Mesothelial cell of epicardium (in vitro differentiated cells): ENCODE measurements at places on chromosomes 11 and 22. TPM values are rescaled to one million over a fixed set of nuclear protein-coding genes. Genes with fewer than 3 reads are reported as not detected.

GRCh38 chr11:128882451-128882850 lies 8.7 kb upstream of the KCNJ5 start:
- no peak for DNase-seq

- DNase-seq: no peak
Measured at GRCh38 chr11:76742902-76743301, 40.3 kb upstream of the TSKU start.

DNA sequence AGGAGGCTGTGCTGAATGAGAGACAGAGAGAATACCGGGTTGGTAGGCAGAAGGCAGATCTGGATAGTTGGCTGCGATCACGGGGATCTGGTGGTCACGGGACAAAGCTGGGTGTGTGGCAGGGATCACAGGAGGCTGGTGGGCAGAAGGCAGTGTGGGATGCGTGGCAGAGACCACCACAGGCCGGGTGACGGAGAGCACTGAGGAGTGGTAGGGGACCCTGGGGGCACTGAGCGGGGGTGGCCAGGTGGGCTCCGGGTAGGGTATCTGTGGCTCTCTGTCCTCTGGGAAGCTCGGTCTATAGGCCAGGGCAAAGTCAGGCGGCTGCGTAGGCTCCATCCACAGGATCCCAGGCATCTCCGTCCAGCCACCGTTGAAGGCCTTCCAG lies 1.4 kb downstream of the CD248 start:
- DNase-seq: no peak

TTC36 gene
- total RNA-seq: 1.1 TPM in 3 replicates

- DNase-seq: no peak
Measured at GRCh38 chr22:46936378-46936903, 174.0 kb downstream of the TBC1D22A start.

- no peak for DNase-seq
Measured at GRCh38 chr11:92720385-92720784, 249.1 kb upstream of the MTNR1B start.

GRCh38 chr22:26170112-26170492 lies 840 bp downstream of the SEZ6L start:
- DNase-seq: no peak

DNA sequence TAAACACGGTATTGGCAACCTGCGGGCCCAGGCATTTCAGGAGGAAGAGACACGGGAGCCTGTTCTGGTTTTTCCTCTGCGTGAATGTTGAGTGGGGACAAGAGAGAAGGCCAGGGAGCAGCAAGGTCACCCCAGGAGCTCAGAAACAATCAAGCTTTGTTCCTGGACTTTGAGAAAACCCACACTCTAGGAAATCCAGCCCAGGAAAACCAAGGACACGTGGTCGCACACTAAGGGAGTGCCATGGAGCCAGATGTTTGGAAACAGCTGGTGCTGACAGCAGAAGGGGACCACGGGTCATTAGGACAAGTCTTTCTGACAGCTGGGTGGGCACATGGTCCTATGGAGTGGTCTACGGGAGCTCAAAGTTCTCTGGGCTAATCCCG lies 44.1 kb downstream of the MYH9 start:
- DNase-seq: no peak

OR10A2 gene
- not detected in 3 replicates for total RNA-seq

MTCH2 gene
- 53.5 to 59.1 TPM (median 54.4 TPM) in 3 replicates for total RNA-seq

DNA sequence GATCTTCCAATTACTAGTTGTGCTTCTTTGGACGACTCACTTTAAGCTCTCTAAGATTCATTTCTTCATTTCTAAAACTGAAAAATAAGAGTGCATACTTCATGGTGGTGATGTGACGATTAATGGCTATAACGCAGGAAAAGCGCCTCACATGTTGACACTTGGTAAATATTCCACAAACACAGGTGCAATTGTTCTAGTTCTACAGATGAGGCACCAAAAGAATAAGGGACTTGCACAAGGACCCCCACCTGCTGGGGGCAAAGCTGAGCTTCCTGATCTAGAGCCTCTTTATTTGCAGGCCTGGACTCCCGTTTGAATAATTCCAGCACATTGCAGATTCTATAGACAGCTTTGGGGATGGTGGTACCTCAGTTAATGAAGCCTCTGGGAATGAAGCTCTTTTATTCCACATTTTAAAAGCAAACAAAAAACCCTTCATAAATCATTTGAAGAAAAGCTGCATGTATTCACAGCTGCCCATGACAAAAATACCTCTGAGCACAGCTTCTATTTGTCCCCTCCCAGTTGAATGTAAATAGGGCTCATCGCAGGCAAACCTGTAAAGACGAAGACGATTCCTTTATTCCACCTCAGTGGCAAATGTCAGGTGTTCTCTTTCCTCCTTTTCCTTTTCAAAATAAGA lies 14.9 kb upstream of the CADM1 start:
- no peak for DNase-seq

- peak; percentile 44 for DNase-seq
Measured at GRCh38 chr11:111977146-111978027, 40.2 kb downstream of the DIXDC1 start.

DNA sequence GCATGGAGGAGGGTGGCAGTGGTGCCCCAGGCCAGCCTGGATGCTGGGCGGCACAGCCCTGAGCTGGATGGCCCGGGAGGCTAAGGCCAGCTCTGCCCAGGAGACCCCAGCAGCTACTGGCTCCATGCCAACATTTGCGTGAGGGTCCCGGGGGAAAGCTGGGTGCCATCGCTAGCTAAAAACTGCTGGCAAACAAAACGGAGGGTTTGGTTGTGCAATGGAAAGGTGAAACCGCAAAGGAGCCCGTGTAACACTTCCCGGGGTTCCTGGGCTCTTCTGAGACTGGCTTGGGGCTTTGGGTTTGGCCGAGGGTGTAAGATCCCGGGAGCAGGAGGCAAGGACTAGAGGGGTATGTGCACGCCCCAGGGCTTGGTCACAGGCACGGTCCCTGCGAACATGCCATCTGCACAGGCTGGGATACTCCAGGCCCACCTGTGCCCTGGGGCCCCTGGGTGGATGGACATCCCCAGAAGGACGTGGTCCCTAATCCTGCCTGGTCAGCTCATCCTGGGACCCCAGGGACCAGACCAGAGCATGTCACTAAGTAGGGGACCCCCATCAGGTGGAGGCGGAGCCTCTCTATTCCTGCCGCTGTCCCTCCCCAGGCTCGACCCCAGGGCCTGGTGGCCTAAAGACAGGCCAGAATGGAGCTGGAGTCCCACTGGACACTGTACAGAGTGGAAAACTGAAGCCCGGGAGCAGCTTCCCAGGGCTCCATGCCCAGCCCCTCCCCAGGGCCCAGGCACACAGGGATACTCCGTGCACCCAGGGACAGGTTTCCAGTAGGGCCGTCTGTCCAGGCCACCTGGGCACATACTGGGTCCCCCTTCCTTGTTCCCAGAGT lies 44.6 kb downstream of the IGF2 start:
- no peak for DNase-seq

OMP gene
- total RNA-seq: 0.80 to 1.5 TPM (median 1.4 TPM) in 3 replicates

DNA sequence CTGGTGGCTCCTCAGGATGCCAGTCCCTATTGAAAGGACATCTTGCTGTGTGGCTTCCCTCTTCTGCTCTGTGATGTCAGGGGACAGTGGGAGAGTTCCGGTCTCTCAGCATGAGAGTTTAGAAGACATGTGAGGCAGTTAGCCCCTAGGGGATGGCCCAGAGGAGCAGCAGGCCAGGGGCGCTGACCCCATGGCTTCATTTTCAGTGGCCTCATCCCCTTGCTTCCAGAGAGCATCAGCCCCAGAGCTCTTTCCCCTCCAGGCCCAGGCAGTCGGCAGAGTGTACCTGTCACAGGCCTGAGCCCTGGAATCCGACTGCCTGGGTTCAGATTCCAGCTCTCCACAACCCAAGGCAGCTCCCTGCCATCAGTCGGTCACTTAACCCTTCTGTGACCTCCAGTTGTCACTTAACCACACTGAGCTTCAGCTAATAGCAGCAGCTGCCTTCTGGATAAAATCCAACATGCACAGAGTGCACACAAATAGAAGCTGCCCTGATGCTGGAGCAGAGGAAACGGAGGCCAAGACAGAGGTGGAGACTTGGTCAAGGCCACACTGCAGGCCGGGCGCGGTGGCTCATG lies 14.1 kb upstream of the LRRC10B start:
- no peak for DNase-seq

DNA sequence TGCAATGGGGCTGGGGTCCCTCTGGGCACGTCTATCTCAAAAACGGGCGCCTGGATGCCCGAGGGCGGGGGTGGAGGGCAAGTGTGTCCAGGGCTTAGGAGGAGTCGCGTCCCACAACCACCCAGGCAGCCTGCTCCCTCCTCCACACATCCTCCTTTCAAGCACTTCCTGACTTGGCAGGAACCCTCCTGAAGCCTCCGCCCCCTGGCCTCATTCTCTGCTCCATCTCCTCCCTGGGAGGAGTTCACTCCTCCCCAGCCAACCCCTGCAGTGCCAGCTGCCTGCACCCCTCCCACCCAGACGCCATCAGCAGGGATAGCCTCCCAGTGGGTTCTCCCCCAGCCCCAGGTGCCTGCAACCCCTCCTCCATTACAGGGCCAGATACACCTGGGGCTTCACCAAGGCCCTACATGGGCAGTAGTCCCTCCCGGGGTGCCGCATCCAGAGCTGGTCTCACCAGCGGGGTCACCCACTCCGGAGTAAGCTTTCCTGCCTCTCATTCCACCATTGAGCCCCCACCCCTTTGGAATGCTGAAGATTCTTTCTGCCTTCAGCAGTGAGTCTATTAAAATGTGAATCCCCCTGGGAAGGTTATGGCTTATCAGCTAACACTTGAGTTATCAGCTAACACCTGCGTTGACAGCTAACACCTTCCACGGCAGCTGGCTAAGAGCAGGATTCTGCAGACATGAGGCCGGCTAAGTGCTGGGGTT lies 24.4 kb downstream of the RTN4R start:
- peak; percentile 63 for DNase-seq

DNA sequence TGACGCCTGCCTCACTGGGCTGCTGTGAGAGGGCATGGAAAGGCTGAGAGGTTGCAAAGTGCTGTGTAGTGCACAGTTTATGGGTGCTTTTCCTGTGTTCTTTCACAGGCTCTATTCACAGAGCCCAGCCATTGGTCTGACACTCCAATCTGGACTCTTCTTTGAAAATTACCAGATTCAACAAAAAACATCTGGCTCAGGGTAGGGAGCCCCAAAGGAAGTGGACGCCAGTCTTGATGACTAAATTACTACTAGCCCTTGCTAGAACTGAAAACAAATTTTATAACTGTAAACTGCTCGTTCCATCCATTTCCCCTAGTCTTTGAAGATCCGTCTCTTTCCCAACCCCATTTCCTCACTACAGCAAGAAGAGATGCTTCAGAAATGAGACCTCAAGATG lies 178.6 kb downstream of the TENM4 start:
- DNase-seq: no peak

DNA sequence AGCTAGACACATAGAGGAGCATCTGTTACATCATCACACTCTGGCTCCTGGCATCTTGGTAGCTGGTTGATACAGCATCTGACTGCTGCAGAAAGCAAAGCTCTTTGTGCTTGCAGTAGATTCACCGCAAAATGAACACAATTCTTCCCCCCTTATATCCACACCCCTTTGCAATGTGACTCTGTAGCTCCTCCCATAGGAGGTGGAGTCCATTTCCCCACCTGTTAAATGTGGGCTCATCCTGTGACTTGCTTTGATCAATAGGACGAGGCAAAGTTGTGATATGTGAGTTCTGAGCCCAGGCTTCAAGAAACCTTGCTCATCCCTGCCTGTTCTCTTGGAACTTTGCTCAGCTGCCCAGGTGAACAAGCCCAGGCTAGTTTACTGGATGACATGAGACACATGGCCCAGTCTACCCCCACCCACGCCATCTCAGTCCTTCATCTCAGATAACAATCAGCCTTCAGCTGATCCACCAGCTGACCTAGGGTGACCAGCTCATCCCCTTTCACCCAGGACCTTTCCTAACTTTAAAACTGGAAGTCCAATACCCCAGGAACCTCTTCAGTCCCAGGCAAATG lies 272.2 kb downstream of the TENM4 start:
- DNase-seq: no peak

APOL5 gene
- total RNA-seq: not detected in 3 replicates

AASDHPPT gene
- total RNA-seq: 59.6 to 64.7 TPM (median 62.1 TPM) in 3 replicates

- DNase-seq: no peak
Measured at GRCh38 chr11:44307340-44308099, 2.4 kb downstream of the ALX4 start.

DNA sequence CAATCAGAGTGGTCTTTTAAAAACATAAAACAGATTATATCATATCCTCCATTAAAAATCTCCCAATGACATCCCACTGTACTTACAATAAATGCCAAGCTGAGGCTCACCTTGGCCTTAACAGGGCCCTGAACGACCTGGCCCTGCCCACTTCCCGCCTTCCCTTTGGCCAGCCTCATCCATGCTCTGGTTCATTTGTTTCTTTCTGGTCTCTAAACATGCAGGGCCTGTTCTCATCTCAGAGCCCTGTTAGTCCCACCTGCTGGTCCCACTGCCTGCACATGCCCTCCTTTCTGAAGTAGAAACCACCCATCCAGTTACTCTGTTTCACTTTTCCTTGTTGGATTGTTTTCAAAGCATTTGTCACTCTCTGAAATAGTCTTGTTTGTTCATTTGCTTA lies 227.4 kb downstream of the INSC start:
- no peak for DNase-seq

DNA sequence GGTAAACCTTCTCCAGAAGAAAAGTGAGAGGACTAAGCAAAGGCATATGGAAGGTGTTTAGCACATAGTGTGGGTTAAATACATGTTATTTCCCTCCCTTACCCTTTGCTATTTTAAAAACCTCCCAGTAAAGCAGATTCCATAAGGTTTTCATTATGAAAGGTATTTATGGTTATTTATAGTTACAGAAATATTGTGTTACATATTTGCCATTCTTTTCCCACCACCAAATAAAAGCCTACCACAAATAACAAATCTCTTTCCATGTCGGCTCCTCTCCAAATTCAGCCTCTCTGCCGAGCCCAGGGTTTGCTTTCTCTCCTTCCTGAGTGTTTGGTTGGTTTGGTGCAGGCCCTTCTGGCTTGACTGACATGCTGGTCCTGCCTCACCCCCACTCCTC lies 64.4 kb downstream of the INSC start:
- DNase-seq: no peak

DNA sequence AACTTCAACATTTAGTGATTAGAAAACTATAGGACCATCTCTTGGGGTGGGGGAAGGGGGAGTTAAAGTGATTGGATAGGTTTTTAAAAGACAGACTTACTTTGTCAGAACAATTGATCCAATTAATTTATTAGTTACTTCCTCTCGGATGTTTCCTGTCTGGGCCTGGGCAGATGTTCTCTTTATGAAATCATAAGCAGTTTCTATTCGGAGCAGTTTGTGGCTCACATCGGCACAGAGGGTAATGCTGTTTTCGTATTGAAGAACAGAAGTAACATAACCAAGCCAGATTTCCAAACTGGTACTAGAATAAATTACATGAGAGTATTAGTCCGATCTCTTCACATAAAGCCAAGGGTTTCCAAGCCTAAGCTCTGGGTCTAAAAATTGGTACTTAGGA lies 20.6 kb downstream of the PIWIL3 start:
- no peak for DNase-seq

GRCh38 chr22:46801331-46801811 lies 38.9 kb downstream of the TBC1D22A start:
- DNase-seq: no peak

CASP1 gene
- 2.7 to 4.9 TPM (median 2.8 TPM) in 3 replicates for total RNA-seq

DNA sequence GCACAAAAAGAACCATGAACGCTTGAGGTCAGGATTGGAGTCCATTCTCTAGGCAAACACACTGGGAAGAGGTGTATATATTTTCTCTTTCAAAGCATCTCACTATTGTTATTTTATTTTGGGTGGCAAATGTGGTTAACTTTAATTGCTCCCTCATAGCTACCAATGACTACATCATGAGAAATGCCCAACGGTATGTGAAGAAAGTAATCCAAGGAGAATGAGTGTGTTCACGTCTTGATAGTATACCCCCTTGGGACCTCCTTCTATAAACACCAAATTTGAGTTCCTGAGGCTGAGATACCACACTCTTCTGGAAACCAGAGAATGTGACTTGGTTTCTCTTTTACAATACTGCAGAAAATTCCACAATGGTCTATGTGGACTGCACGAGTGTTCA lies 15.8 kb downstream of the OR8D1 start:
- no peak for DNase-seq
